ENCODE measurements at places on chromosomes 3 and 15. TPM values are rescaled to one million over a fixed set of nuclear protein-coding genes. Genes with fewer than 3 reads are reported as not detected.

GRCh38 chr3:2317521-2317920, 218.9 kb downstream of the CNTN4 start:
- no peak for DNase-seq

DNA sequence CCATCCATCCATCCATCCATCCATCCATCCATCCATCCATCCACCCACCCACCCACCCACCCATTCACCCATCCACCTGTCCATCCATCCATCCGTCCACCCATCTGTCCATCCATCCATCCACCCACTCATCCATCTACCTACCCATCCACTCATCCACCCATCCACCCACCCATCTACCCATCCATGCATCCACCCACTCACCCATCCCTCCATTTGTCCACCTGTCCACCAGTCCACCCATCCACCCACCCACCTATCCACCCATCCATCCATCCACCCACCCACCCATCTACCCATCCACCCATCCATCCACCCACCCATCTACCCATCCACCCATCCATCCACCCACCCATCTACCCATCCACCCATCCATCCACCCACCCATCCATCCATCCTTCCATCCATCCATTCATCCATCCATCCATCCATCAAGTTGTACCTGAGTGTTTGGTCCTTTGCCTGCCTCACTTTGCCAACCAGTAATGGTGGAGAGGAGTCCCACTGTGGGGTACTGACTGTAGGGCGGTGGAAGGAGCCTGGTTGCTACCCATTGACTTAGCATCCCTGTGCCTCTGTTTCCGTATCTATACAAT, 17.3 kb downstream of the PSTPIP1 start:
- DNase-seq = no peak

DNA sequence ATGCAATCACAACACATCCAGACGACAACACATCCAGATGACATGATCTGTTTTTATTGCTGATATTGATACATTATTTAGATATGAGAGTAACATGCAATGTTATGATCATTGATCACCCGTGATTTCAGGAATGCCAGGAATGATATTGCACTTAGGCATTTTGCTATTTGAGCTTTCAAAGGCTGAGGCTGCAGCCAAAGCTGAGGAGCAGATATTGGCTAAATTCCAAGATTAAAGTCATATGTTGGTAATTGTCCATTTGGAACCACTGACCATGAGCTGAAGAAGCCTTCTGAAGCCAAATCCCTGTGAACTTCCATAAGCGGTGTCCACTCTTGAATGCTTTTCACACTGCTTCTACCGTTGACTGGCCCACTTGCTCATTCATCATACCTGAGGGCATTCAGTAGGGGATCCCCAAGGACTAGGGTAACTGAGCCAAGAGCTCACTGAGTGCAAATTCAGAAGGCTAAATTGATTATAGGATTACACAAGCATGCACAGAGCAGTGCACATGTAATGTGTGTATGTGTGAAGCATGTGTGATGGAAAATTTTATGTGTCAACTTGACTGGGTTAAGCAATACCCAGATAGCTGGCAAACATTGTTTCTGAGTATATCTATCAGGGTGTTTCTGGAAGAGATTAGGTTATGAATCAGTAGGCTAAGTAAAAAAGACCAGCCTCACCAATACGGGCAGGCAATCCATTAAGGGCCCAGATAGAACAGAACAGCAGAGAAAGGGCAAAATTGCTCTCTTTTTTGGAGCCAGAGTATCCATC, 92.1 kb upstream of the PLAAT1 start:
- no peak for DNase-seq

- no peak for DNase-seq
These were observed 18.2 kb downstream of the HEG1 start for GRCh38 chr3:125037498-125038150.

DNA sequence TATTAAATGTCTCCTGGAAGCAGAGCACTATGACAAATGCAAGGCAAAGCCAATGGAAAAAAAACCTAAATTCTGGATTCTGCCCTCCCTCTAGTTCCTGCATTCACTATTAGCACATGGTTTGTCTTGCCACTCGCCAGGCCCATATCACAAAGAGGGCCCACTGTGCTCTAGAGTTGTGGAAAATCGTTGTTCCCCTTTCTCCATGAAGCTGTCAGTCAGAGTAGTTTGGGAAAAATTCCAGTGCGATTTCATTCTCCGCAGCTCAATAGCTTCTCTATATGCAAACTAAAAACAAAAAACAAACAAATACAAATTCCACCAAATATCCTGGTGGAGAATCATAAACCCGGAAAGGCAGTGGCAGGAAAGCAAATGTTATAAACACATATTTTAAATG, 77.3 kb downstream of the RORA start:
- DNase-seq = no peak

GRCh38 chr3:46186471-46187340, 21.4 kb downstream of the CCR1 start:
- no peak for DNase-seq

DNA sequence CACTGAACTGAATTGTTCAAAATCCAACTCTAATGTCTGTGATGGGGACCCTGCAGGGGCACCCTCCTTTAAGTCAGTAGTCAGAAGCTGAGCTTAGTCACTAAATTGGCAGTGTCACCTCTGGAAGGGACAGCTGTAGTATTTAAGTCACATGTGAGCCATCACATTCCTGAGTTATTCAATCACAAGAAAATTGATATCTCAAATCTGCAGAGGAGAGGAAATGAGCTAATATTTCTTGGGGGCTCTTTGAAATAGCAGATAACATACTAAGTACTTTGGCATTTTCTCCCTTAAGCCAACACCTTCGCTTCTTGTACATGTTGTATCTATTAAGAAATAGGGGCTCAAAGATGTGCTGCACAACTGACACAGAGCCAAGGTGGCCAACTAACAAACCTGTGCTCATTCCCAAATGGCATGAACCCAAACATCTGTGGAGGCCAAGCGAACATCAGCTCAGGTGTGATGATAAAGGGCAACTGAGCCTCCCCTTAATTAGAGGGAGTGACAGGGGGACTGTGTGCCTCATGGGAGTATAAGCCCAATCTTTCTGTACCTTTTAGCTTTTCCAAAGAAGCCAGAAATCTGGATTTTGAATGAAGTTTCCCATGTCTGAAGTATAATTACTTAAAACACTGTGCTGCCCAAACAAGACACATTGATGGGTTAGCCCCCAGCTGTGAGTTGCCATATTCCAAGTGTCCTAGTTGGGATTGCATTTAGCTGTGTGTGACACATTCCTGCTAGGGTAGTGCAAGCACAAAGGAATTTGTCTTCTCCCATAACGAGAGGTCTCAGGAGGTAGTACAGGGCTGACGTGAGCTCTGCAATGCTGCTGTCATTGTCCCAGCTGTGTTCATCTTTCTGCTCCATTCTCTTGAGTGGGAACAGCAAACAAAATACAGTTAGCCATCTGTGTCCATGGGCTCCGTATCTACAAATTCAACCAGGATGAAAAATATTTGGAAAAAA, 63.3 kb downstream of the ABHD5 start:
- no peak for DNase-seq

- DNase-seq = peak; percentile 31
These were observed 7.4 kb downstream of the RASGRF1 start for GRCh38 chr15:79083154-79083553.

FOXL2NB gene
- total RNA-seq = not detected

GOLGA6L9 gene
- 3.4 TPM for total RNA-seq

ARL6 gene
- total RNA-seq = 10.1 TPM

PAK6 gene
- total RNA-seq = 5.7 TPM

CGNL1 gene
- total RNA-seq = 54.9 TPM

TLR9 gene
- 0.87 TPM for total RNA-seq

BTBD1 gene
- total RNA-seq = 44.6 TPM

SKOR1 gene
- 0.52 TPM for total RNA-seq

KBTBD13 gene
- not detected for total RNA-seq

DUOXA2 gene
- not detected for total RNA-seq
